ENCODE measurements at places on chromosomes 7 and 10.

DNA sequence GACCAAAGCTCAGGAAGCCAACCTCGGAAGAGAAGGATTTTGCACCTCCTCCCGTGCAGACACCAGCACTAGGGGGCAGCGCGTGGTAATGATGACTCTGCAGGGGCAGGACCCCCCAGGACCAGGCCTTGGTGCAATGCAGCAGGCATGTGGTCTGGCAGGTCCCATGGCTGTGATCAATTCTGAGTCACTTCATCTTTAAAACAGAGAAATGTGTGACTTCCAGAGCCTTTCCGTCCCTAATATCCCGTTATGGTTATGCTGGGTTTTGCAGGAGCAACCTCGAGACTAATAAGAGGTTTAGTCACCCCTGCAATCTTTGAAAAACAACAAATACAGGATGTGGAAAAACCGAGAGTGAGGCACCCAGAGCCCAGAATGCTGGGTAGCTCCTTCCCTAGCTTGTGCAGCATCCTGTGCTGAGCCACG lies 30.2 kb upstream of the GJD4 start:
- DNase-seq: no peak

- no peak for DNase-seq
Measured at GRCh38 chr7:36794689-36795088, 70.4 kb upstream of the AOAH start.

DNA sequence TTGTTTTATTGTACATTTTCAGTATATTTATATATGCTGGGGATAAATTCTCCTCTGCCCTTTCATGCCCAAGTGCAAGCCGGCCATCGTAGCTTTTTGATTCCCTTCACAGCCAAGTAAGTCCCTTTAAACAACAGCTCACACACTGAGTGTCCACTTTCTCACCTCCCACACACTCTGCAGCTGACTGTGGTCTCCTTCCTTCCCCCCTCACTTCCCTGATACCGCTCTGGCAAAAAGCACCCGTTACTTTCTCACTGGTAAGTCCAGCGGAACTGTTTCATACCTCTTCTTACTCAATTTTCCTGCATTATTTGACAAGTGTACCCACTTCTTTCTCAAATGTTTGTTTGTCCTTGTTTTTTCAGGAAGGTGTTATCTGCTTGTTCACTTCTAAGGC lies 35.2 kb downstream of the MGAM start:
- no peak for DNase-seq

GRCh38 chr7:20911081-20911480 lies 124.4 kb upstream of the SP8 start:
- DNase-seq: no peak

DNA sequence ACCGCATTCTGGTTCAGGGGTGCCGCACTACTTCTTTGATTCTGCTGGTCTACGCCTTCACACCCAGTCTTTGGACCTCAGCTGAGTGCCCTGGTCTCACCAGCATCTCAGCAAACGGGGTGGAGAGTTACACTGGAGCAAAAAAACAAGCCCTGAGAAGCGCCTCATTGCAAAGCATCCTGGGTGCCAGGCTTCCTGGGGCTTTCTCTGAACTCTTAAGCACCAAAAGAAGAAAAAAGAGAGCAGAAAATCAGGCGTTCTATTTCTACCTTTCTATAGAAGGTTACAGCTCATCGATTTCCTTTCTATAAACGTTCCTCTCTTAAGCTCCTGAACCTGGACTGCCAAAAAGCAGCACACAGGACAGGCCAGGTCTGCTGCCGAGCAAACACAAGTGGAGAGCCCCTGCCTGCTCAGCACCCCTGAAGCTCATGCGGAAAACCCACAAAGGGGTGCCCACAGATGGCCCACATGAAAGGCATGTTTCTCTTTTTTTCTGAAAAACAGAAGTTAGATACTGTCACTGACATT lies 217.9 kb downstream of the SFMBT2 start:
- DNase-seq: peak; percentile 89

DNA sequence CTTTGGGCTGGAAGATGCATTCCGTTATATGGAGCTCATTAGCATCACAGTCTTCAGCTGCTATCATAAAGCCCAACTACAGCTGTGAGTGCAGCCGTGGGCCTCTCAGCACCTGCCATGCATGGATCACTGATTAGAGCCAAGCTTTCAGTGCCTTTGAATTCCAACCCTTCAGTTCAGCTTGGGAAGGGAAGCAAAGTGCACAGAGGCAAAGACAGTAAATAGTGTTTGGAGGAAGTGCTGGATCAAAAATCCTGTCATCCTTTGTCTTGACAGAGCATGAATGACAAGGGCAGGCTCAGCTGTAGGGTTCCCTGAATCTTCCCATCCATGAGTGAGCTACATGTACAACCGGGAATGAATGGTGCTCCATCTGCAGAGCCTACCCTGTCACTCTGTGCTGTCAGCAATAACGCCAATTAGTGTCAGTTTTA lies 153.7 kb downstream of the DNAJB9 start:
- DNase-seq: no peak

DNA sequence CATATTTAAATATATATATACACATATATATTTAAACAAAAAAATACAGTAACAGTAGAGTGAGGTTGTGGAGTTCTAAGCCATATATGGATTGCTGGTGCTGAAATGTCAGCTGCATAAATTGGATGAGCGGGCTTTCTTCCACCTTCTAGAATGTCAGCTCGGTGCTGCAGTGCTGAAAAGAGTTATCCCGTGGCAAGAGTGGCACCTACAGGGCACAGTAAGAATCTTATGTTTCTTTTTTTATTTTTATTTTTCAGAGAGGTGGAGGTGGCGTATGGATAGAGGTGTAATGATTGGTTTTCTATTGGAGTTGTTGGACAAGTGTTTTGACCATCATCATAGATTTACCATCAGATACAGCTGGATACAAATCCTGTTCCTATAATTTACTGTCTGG lies 86.2 kb upstream of the DYNC1I1 start:
- no peak for DNase-seq

DNA sequence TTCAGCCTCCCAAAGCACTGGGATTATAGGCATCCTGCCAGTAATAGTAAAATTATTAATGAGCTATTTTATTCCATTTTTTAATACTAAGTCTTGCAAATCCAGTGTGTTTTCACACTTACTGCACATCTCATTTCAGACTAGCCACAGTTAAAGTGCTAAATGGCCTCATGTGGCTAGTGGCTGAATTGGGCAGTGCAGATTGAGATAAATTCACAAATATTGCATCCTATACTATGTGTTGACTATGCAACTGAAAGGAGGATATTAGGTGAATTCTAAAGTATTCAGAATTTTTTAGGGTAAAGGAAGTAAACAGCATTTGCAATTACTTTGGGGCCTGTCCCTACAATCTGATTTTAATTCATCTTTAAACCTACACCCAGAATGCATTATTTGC lies 10.2 kb downstream of the APBB1IP start:
- DNase-seq: no peak

DNA sequence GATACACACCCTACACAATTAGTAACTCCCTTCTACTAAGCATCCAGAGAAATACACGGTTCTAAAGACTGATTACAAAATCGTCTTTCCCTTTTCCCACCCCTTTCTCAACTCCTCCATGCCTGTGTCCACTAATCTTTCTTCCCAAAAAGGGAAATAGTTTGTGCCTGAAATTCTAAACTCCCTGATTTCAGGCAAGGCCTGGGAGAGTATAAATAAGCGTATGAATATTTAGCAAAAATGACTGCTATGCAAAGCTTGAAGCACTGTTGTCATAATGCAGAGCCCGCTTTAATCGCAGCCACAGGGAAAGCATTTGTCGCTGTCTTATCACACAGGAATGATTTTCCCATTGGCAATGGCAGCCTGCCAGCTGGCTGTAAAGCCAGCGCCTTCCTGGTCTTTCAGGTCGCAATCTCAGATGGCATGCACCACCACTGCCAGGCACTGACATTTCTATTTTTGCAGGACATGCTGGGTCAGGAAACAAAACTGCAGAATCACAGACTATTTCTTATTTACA lies 142.9 kb upstream of the PCGF5 start:
- no peak for DNase-seq

DNA sequence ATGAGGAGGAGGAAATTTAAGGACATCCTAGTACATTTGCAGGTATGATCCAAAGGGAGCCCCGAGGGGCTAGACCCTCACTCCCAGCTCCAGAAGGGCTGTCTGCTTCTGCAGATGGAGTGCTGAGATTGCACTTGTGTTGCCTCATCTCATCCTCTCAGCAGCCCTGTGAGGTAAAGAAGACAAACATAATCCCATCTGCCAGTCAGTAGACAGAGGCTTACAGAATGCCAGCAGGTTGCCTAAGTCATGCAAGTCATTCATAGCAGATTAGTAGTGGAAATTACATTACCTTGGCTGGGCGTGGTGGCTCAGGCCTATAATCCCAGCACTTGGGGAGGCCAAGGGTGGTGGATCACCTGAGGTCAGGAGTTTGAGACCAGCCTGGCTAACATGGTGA lies 45.4 kb downstream of the BLVRA start:
- DNase-seq: no peak

DNA sequence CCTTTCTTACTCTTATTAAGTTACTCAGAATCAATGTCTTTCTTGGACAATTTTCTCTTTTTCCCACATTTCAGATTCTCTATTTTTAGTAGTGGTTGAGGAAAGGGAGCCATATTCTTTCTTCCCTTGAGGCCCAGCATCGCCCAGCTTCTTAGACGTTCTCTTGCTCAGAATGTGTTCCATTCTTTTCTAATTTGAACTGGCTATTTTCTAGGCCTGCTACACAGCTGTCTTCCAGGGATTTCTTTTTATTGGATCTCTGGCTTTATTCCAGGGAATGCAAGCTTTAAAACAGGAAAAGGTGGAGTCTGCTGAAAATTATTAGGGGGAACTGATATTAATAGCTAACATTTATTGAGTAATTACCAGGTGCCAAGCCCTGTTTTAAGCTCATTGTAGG lies 58.3 kb downstream of the WIPF3 start:
- DNase-seq: no peak

DNA sequence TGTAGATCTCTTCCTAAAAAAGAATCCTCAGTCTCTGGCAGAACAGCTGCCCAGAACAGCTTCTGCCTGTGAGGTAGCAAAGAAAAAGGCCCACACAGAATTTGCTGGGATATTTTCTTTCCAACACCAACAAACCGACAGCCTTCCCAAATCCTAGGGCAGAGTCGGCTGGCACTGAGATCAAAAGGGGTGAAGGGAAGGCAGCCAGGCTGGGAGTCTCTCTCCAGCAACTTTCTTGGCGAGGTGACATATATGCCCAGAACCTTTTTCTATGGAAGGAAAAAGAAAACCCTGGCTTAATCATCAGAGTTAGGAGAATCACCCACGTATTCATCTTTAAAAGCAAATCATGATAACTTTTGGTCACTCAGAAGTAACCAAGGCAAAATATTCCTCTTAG lies 279.6 kb downstream of the DNAJB6 start:
- DNase-seq: no peak

- DNase-seq: peak; percentile 57
Measured at GRCh38 chr10:128035557-128035973, 90.7 kb downstream of the MKI67 start.

DNA sequence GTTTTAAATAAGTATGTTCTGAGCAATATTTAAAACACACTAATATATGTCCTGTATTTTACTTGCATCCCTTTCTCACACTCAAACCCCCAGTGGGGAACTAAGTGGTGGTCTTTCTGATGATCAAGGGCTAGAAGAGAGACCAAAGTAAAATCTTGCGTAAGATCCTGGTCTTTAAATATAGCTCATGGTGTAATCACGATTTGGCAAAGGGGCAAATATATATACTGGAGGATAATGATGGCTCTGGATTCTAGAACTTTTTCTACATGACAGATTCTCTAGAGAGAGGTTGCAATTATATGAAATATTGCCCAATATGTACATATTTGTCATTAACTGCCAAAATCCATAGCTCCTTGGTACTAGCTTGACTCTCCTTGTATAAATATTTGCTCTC lies 438.3 kb downstream of the NXPH1 start:
- DNase-seq: no peak

GRCh38 chr7:134901389-134902020 lies 84.8 kb upstream of the AGBL3 start:
- DNase-seq: no peak

GRCh38 chr7:19145434-19146115 lies 354 bp upstream of the FERD3L start:
- DNase-seq: no peak

- no peak for DNase-seq
Measured at GRCh38 chr7:3021825-3022224, 21.8 kb downstream of the CARD11 start.

- no peak for DNase-seq
Measured at GRCh38 chr10:133262696-133263095, 14.0 kb downstream of the ADAM8 start.

GRCh38 chr7:1287752-1288201 lies 55.1 kb downstream of the UNCX start:
- no peak for DNase-seq

GRCh38 chr7:27099453-27100370 lies 2.8 kb downstream of the HOXA2 start:
- no peak for DNase-seq

GRCh38 chr7:14839307-14839706 lies 63.2 kb downstream of the DGKB start:
- no peak for DNase-seq

GRCh38 chr7:36515847-36516246 lies 126.2 kb downstream of the ANLN start:
- DNase-seq: no peak

GRCh38 chr10:120318862-120319261 lies 138.2 kb upstream of the PLPP4 start:
- DNase-seq: no peak

DNA sequence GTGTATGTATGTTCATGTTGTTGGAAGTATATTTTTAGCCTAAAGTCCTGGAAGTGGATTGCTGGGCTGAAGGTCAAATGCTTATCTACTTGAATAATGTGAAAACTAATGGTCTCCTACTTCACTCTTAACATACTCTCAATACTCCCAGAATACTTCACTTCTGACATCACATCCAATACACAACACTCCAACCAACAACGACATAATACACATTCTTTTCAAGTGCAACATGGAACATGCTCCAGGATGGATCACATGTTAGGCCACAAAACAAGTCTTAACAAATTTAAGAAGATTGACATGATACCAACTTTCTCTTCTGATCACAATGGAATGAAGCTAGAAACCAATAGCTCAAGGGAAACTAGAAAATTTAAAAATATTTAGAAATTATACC lies 126.9 kb upstream of the ADCY1 start:
- no peak for DNase-seq

DNA sequence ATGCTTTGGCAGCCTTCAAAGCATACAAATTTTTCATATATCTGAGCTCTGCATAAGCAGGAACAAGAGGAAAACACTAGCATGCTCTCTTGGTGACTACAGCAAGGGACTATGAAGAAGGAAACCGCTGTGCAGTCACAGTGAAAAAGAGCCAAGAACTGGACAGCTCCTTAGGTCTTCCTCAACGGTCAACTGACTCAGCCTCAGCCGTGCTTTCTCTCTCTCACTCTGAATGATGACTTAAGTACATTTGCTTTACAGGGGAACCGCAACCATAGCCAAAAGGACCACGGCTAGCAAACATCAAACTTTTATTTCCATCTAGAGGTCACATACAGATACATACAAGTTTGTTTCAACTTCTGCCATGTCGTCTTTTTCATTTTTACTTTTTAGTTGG lies 69.9 kb downstream of the HYCC1 start:
- no peak for DNase-seq

DNA sequence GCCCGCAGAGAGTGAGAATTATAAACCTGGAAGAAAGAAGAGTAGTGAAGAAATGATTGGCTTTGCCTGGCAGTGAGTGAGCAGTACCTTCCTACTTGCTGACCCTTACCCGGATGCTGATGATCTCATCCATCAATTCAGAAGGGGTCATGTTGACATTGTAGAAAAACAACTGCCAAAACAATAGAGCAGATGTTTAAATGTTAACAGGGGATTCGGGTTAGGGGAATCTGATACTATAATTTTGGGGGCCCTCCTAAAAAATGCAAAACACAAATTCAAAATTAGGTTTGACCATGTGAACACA lies 78.1 kb downstream of the MYOF start:
- DNase-seq: no peak
